AG09309 (cell line): ENCODE measurements at places on chromosomes 4 and X.

DNA sequence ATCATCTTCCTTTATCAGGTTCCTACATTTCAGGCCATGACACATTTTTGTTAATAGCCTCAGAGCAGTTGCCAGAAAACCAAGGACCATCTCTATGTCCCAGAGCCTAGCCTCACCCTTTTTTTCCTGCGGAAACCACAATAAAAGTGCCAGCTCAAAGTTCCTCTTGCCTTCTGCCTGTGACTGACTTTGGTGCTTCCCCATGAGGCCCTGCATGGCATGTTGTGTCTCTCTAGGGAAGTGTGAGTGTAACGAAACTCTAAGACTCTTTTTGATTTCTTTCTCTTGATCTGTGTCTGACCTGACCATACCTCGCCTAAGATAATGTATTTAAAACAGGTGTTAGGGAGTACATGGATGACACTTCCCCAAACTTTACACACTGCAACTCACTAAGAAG, 642.3 kb upstream of the BOD1L1 start:
- no peak for DNase-seq

DNA sequence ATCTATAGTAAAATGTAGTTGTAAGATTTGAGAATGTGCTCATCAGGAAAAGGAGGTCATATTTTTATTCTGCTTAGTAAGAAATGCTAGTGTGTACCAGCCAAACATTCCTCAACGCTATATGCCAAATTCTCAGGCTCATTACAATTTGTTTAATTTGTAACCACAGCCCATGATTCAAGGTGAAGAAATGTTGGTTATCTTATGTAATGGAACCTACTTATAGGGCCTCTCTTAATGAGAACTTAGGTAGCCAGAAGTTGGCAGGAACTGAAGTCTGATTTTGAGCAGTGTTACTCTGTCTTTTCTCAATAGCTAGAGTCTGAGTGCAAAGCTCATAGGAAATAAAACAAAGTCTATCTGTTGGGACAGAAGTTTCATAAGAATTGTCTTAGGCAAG, 595.0 kb downstream of the GLUD2 start:
- DNase-seq = peak; percentile 11

GRCh38 chrX:145190801-145191389, 56.4 kb upstream of the SPANXN1 start:
- no peak for DNase-seq

DNA sequence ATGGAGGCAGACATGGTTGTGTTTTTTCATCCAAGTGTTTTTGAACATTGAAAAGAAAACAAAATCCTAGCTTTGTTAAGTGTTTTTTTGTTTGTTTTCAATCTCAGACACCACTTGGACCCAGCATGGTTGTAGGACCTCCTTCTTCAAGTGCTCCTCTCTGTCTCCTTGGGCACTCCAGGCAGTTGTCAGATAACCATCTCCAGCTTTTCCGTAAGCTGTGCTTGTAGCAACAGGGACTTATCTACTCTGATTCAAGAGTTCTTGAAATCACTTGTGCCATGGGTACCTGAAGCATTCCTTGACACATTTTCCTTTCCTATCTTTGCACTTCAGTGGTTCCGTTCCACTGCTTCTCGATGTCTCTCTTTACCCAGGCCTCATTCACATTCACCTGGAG, 334.9 kb upstream of the DDX53 start:
- no peak for DNase-seq

DNA sequence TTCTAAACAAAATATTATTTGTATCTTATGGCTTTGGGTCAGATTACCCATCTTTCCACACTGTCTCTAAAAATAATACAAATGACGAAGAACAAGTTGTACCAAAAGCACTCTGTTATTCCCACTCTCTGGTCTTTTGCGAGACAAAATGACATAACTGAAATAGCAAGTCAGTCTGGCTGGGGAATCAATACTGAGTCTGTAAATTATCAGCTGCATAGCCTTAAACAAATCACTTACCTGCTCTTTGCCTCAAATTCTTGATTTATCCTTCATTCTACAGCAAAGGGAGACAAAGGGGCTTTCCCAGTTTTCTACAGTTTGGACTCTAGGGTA, 40.9 kb downstream of the SOWAHB start:
- DNase-seq = no peak

- no peak for DNase-seq
Measured at GRCh38 chr4:127856813-127857447, 23.8 kb upstream of the PLK4 start.

- no peak for DNase-seq
Measured at GRCh38 chrX:151776181-151776731, 41.7 kb downstream of the CNGA2 start.

- DNase-seq = no peak
Measured at GRCh38 chrX:12919051-12919450, 12.6 kb downstream of the TLR8 start.

DNA sequence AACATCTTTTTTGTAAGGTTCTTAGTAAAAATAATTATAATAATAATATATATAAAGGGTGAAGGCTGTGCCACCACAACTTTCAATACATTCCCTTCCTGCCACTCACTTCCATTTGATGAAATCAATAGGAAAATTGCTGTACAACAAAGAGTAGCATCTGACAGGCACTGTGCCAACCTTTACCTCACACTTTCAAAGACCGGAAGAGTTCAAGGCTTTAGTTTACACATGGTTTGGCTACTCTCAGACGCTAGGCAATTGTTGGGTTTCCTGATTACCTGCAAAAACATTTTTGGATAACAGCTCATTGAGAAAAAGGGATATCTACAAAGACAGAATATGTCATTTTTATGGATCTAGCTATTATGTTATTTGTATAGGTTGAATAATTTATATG, 5.5 kb upstream of the ING2 start:
- no peak for DNase-seq

DNA sequence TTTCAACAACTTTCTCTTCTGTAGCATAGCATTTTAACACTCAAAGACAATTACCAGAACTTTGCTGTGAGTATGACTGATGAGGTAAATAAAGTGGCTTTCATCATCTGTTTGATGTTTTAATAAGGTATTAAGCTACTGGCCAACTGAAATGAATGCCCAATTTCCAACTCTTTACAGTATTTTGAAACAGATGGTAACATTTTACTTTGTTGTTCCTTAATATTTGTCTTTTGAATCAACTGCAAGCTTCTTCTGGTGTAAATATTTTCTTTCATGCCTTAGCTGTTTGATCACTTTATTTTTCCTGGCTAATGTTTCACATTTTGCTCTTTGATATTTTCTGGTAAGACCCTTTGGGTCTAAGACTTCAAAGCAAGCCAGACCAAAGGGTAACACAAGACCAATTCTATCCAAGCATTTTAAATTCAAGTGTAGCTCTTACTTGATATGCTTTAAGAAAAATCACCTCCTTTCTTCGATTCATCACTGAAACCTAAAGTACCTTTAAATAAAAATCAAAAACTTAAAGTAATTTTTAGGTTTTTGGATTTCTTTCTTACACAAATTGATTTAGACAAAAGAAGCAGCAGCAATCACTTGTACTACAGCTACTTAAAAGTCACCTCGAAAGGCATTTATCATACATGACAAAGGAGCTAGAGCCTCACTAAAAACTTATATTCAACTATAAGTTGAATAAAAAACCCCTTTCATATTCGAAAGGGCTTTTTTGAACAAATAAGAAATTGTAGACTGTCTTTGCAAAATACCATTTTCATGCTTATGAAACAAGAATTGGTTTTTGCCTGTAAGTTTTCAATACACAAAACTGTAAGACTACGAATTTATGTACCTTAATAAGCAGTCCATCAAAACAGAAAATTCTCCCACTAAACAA, 57.6 kb downstream of the TBCK start:
- peak; percentile 8 for DNase-seq

DNA sequence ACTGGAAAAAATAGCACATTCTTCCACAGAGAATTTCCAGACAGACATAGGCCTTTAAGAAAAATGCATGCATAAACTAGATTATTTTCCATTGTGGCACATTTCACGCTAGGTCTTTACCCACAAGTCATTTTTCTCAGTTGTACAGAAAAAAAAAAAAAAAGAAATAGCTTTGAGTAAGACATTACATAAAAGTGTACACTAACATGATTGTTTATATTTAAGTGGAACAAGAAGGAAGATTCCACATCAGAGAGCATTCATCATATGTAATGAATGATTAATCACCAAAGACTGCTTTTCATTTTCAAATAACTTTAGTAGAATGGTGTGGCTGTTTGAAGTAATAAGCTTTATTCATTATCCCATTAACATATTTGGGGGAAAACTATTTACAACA, 1270.2 kb upstream of the AGA start:
- no peak for DNase-seq

GRCh38 chr4:2663275-2663674, 92.9 kb downstream of the TNIP2 start:
- no peak for DNase-seq

- no peak for DNase-seq
Measured at GRCh38 chr4:178899084-178899483, 1456.8 kb upstream of the AGA start.

- no peak for DNase-seq
Measured at GRCh38 chr4:185710487-185710995, 101.5 kb downstream of the SORBS2 start.

- DNase-seq = no peak
Measured at GRCh38 chr4:14887842-14888433, 114.3 kb upstream of the CPEB2 start.

GRCh38 chr4:93710847-93711430, 117.6 kb upstream of the ATOH1 start:
- no peak for DNase-seq

DNA sequence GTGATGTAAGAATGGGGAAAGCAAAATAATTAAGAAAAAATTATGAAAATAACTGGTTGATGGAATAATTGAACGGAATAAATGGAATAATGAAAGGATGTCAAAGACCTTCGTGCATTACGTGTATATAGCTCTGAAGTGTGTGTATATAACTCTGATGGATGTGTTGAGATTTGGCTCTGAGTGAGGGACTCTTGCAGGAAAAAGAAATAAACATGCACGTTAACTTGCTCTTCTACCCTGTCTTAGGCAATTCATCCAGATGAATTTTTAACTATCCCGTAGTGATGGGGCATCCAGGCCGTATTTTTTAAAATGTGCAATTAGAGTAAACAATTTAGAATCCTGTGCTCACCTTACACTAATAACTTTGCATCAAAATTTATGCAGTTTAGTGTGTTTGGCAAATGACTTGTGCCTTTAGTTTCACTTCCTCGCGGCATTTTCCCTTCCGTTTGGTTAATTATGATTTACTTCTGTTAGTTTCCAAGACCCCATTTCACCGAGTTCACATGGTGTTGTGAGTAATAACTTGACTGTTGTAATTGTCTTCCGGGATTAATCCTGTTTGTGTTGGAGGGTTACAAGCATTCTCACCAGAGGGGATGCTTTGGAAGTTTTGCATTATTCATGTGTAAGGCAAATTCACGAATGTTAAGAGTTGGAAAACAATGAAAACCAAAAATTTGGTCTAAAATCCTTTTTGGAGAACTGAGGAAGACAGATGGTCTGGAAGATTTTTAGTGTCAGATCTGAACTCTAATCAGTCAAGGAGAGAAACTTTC, 256.5 kb upstream of the FAT1 start:
- DNase-seq = no peak

GRCh38 chr4:116015549-116015948, 902.1 kb upstream of the NDST4 start:
- no peak for DNase-seq

- no peak for DNase-seq
Measured at GRCh38 chrX:1493877-1494510, 41.3 kb upstream of the ASMTL start.

DNA sequence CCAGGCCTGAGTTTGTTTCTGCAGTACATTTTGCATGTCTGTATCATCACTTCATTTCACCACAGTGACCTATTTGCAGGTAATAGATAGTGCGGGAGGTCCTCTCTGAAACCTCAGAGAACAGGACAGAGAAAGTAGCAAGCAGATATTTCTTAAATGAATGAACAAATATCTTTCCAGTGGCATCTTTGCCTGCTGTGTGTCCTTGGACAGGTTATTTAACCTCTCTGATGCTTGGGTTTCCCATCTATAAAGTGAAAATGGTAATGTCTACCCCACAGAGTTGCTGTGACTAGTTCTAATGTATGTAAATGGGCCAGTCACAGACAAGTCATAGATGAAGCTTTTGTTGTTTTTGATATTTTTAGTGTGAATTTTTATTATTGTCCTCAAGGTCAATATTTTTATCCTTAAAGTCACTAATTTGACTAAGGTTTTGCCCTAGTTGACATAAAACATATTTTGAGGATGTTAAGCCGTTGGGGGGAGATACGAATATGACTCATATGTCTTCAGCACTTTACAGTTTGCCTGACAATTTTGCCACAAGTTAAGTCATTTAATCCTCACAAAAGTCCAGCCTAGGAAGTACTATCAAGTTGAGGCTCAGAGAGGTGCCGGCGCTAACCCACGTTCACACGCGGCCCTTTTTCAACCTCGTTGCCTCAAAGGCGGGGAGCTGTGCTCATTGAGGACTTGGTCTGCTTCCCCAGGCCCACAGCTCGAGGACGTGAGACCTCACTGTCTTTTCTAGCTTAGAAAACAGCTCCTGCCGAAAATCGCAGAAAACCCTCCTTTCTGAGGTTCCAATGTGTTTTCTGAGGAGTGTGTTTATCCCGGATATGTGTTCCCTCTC, 126.7 kb upstream of the STX18 start:
- no peak for DNase-seq

- no peak for DNase-seq
Measured at GRCh38 chr4:6962211-6963041, 52.8 kb downstream of the TBC1D14 start.

DNA sequence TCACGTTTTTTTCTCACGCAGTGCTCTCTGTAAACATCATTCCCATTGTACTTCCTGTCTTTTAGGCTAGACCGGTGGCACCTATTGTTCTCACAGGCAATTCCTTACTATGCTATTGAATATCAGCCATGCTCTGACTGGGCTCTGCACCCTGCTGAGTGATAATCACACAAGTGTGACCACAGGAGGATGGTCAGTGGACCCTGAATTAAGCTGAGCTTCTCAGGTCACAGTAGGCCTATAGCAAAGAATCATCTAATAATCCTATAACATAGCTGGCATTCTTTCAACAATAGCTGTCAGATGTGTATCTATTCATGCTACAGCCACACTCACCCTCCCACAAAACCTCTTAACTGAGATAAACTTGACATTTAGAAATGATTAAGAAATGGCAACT, 2399.8 kb upstream of the TENM3 start:
- no peak for DNase-seq

DNA sequence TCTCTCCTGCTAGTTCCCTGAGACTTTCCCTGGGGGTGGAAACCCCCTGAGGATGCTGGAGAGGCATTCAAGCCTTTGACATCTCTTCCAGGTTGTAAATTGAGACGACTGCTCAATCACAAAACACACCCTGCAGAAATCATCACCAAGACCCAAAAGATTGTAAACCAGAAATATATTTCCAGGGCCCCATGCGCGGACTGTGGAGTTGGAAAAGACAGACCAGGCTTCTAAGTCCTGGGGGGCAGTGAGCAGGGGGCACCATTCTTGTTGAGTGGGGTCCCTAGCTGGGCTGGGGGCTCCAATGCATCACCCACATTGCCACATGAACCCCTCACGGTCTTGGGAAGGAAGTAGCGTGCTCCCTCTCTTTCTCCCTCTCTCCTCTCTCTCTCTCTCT, 87.9 kb upstream of the C4orf50 start:
- DNase-seq = no peak
